RPMI7951 (cell line): ENCODE measurements at places on chromosomes 4 and X.

DNA sequence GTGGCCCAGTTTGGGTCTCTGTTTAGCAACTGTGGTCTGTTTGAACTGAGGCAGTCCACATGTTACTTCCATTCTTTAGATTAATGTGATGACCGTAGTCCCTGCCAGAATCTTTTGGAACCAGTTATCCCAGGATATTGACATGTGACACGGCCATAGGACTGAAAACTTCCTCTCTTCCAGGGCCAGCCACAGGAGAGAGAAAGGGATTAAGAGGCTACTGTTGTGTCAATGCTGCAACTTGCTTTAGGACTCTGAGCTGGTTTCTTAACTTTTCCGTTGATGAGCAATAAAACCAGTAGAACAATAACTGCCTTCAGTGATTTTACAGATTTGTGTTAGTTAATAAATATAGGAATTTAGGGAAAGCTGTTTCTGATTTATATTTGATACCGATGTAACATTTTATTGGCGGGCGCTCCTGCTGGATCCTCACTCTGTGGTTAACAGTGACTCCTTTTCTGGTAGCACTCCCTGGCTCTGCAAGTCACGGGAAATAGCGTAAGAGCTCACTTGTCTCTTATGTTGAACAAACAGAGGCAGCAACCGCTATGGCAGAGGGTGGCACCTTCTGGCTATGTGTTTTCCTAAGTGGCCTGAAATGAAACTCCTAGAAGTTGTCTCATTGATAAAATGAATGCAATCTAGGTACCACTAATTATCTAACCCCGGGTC, 2.5 kb downstream of the TENM3 start:
- peak; percentile 77 for DNase-seq

DNA sequence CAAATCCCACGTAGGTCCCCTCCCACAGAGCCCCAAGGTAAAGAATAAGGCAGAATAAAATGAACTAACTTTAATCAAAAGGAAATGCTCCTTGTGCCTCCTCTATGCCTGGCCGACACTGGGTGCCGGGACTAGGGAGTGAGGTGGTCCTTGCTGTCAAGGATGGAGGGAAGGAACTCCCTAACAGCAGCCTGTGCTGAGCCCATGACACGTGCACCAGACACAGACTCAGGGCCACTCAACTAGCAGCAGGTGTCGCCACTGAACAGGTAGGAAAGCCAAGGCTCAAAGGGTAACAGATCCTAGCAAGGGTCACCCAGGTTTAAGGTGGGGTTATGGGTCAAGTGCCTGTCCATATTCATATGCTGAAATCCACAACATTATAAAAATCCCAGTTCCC, 29.2 kb downstream of the MSX1 start:
- DNase-seq, result no peak

GRCh38 chrX:74450803-74451449, 29.6 kb downstream of the SLC16A2 start:
- DNase-seq, result peak; percentile 88

GRCh38 chrX:15853586-15854079, 980 bp downstream of the AP1S2 start:
- peak; percentile 22 for DNase-seq

- no peak for DNase-seq
Observed at GRCh38 chr4:175068266-175068665, 150.1 kb downstream of the ADAM29 start.

DNA sequence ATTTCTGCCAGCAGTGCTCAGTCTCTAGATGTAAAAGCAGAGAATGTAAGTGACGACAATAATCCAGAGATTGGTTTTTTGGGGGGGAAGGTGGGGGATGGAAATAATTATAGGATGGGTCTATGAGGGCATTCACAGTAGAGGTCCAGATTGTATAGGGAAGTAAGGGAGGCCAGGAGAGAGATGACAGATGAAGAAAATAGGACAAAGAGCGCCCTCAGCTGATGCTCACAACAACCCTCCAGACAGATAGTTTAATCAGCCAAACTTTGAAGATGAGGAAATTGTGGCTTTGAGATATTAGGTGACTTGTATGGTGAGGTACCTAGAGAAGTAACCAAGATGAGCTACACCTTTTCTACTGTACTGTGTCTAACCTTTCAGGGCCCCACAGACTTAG, 137.9 kb downstream of the MAGEB17 start:
- no peak for DNase-seq

- peak; percentile 53 for DNase-seq
Observed at GRCh38 chr4:1072830-1073446, 40.4 kb downstream of the RNF212 start.

DNA sequence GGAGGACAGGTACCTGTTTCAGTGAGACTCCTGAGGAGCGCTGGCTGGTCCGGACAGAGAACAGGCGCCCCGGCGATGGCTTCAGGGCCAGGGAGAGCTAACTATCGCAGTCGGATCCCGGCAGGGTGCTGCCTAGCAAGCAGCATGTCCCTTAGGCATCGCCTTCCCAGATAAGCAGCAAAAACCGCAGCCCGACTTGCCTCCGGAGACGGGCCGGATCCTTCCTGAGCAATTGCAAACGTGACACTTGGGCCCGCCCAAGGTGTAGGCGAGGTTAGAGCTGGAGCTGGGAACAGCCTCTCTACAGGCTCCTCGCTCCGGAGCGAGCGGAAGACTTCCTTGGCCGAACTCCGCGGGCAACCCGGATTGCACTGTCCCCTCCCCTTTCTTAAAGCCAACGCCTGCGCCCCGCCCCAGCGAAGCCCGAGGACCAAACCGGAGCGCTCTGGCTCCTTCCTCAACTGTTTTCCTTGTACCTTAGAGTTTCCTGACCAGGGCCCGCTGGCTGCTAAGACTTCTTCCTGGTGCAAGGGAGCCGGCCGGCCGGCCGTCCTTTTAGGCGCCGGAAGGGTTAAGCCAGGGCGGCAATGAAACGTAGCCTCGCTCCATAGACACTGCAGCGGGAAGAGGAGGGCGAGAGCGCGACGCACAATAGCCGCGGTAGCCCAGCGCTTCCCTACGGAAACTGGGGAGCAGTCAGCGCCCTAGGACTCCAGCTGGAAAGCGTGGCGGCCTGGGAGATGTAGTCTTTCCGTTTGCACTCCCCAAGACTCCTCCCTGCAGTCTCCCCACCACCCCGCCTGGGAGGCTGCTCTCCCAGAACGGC, at the start of gene OPHN1:
OPHN1 (minus strand) TSS at position 341 of the 826 bp plus-strand sequence. CDS start 475 bp downstream, outside the sequence.
- DNase-seq, result peak; percentile 89

DNA sequence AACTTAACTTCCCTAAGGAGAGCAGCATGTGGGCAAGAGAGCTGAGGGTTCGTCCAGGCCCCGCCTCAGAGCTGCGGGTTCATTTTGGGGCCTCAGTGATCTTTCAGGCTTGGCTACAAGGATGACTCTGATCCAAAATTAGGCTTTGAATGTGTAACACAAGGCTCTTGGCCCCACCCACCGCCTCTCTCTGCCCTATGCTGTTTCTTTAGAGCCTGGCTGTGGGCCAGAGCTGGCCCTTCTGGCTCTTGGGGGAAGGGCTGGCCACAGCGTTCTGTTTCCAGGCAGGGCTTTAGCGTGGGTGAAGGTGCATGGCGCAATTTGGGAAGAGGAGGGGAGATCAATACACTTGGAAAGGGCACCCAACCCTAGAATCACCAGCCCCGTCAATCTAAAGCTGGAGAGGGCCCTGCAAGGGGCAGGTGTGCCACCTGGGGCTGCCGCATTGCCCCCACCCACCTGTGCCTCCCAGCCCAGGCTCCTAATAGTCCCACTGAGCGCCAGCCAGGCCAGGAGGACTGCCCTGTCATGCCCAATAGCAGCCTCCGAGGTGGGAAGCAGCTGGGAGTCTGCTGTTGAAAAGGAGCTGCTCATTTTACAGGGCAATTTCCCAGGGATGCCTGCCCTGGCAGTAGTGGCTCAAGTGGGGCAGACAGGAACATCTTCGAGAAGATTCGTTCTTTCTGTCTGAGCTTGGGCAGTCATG, 84.5 kb upstream of the MAML3 start:
- DNase-seq, result peak; percentile 91

- no peak for DNase-seq
Observed at GRCh38 chr4:2881431-2881830, 37.8 kb downstream of the ADD1 start.

DNA sequence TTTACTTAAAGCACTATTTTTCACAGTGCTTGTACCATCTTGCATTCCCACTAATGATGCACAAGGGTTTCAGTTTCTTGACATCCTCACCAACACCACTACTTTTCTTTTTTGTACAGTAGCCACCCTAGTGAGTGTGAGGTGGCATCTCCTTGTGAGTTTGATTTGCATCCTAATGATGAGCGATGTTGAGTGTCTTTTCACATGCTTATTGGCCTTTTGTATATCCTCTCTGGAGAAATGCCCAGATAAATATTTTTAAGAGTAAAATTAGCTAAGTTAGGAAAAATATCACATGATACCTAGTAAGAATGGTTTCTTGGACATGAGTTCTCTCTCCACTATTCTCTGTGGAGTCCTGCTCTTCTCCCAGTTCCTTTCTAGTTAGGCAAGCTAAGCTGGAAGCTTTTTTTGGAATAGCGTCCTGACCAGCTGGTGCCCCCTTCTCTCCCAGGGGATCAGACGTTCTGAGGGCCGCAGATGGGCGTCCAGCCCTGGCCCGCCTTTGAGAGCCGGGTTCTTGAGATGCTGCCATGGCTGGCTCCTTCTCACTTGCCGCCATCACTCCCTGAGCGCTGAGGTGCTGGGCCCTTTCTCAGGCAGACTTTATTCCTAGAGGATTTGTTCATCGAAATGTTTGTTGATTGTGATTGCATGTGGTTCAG, 132.1 kb downstream of the ARHGAP10 start:
- no peak for DNase-seq

GRCh38 chrX:8653956-8654355, 78.0 kb downstream of the ANOS1 start:
- DNase-seq, result no peak

- no peak for DNase-seq
Observed at GRCh38 chr4:80730158-80730557, 300.4 kb upstream of the BMP3 start.

- DNase-seq, result peak; percentile 79
Observed at GRCh38 chrX:93673056-93673868, at the start of gene NAP1L3. TSS of gene NAP1L3 (minus strand) at chrX:93673578. CDS start at chrX:93673304, 274 bp downstream.

- peak; percentile 19 for DNase-seq
Observed at GRCh38 chr4:138835832-138836533, 179.6 kb upstream of the NOCT start.

- no peak for DNase-seq
Observed at GRCh38 chr4:79609817-79610216, 201.8 kb upstream of the GK2 start.

DNA sequence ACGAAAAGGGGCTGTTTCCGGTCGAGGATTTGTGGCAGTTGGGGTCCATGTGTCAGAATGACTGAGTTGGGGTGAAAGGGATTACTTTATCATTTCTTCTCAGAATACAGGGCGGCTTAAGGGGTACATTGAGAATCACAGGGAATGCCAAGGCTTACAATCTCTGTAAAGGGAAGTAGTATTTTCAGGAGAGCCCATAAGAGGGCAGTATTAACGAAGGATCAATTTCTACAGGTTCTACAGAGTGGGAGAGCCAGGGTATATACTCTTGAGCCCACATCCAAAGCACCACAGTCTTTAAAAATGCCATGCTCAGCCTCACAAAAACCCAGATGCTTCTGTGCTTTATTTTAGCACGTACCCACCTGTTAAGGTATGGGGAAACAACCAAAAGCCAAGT, 67.7 kb upstream of the ZXDA start:
- no peak for DNase-seq

GRCh38 chr4:24274381-24274941, 309.9 kb downstream of the DHX15 start:
- no peak for DNase-seq

DNA sequence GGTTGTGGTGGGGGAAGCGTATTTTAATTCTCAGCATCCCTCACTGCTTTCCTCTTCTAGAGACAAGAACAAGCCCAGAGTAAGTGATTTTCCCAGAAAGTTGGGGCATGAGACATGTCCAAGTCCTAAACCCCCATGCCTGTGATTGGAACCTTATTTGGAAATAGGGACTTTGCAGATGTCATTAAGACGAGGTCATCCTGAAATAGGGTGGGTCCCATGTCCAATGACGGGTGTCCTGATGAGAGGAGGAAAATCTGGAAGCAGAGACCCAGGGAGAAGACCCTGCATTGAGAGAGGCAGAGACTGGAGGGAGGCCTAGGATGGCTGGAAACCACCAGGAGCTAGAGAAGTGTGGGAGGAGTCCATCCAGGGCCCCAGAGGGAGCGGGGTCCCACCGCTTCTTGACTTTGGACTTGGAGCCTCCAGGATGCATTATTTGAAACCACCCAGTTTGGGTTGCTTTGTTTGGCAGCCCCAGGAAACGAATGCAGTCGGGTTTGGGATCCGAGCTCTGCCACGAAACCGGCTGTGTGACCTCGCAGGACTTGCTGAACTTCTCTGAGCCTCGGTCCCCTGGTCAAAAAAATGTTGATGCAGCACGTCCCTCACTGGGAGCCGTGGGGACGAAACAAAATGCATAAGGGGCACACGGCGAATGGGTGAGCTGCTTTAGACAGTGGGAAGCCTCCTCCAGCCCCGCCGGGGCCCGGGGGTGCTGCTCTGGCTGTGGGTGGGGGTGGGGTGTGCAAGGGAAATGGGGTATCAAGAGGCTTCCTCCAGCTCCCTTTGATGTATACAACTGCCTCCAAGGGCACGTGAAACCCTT, 113.9 kb downstream of the CPZ start:
- no peak for DNase-seq

GRCh38 chr4:118968005-118968404, 79.4 kb downstream of the SYNPO2 start:
- peak; percentile 94 for DNase-seq

- DNase-seq, result no peak
Observed at GRCh38 chr4:145921231-145921630, 17.4 kb downstream of the ZNF827 start.

- DNase-seq, result no peak
Observed at GRCh38 chr4:52081216-52081615, 30.1 kb downstream of the SPATA18 start.

DNA sequence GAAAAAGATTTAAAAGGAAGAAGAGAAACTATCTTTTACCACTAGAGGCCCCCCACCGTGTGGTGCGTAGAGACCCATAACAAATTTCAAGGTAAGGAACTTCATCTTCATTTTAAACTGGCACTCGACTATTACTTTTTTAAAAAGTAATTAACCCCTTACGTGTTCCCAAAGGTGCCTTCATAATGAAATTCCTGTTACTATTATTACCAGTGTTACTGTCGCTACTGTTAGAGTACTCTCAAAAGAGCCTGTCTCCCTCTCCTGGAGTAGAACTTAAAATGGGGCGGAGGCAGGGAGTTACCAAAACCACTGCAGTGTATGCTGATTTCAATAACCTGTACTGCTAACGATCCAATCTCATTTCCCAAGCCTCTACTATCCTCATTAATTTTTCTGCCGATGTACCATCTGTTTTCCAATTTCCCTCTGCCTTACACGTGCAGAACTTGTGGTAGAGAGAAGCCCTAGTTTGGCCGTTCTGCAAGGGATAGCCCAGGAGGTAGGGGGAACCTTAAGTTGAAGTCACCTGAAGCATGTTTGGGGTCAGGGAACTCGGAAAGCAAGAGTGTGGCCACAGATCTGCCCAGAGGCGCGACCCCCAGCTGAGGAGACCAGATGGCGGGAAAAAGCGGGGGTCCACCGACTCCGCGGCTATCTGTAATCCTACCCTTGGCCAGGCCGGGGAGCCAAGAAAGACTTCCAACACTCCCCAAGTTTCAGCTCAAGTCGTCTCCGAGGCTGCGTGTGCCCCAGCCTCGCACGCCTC, 720 bp upstream of the STK26 start:
- DNase-seq, result no peak
